Fibroblast of lung (primary cell): ENCODE measurements at places on chromosomes 3 and 15. TPM values are rescaled to one million over a fixed set of nuclear protein-coding genes. Genes with fewer than 3 reads are reported as not detected.

GPR62 gene
- total RNA-seq, result under 0.01 TPM in 2 replicates

CHRFAM7A gene
- 0.26 and 0.66 TPM in 2 replicates for total RNA-seq

CATSPER2 gene
- total RNA-seq, result 1.0 and 2.3 TPM in 2 replicates

CCDC39 gene
- total RNA-seq, result under 0.01 TPM in 2 replicates

MST1R gene
- total RNA-seq, result 1.5 and 3.0 TPM in 2 replicates

CAMK1 gene
- 55.2 and 64.2 TPM in 2 replicates for total RNA-seq

CHSY1 gene
- total RNA-seq, result 26.7 and 28.6 TPM in 2 replicates

CCR1 gene
- total RNA-seq, result 1.3 and 6.6 TPM in 2 replicates

CDHR4 gene
- under 0.01 TPM in 1 of 2 replicates, not detected in the other for total RNA-seq

SMCO1 gene
- total RNA-seq, result not detected in 2 replicates

GALNT15 gene
- total RNA-seq, result 37.7 and 47.3 TPM in 2 replicates

POTEB2 gene
- not detected in 2 replicates for total RNA-seq

GPR149 gene
- not detected in 2 replicates for total RNA-seq

ILDR1 gene
- total RNA-seq, result not detected in 2 replicates

SSUH2 gene
- total RNA-seq, result not detected in 2 replicates

ZPLD1 gene
- 0.17 TPM in 1 of 2 replicates, not detected in the other for total RNA-seq

ROPN1 gene
- total RNA-seq, result not detected in 2 replicates

GUCA1C gene
- total RNA-seq, result not detected in 2 replicates

CACNA2D3 gene
- total RNA-seq, result 0.77 and 1.8 TPM in 2 replicates
